ENCODE measurements at places on chromosomes 3 and 15. TPM values are rescaled to one million over a fixed set of nuclear protein-coding genes. Genes with fewer than 3 reads are reported as not detected.

NDN gene
- total RNA-seq, result 0.10 TPM

ZNF717 gene
- total RNA-seq, result 3.0 TPM

PCOLCE2 gene
- total RNA-seq, result 28.4 TPM

IGSF10 gene
- total RNA-seq, result 0.51 TPM

ZFYVE19 gene
- 15.2 TPM for total RNA-seq
